Activated CD4-positive, alpha-beta T cell treated with anti-CD3 and anti-CD28 coated beads, Interleukin-10, Interleukin-2, amounts not matched to agents 100 ng/mL and 50 ng/mL, durations not matched to agents 16 hours and 8 hours (primary cell): ENCODE measurements at places on chromosomes 3 and 15.

GRCh38 chr3:55190331-55190730 is 262.5 kb upstream of the LRTM1 start:
- DNase-seq = no peak

DNA sequence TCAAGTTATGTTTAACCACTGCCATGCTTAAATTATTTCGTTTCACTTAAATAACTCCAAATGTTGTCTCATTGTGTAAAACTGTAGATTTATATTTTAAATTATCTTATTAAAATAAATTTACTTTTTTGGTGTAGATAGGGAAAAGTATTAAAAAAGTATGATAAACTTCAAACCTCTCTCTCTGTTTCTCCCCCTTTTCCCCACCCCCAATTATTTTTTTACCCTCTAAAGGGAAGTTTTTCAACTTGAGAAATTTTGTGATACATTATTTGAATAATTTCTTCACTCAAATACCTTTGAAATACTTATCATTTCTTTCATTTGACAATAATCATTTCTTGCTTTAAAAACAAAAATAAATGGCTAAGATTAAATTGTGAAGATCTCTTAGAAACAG is 66.9 kb upstream of the EIF1B start:
- no peak for DNase-seq

DNA sequence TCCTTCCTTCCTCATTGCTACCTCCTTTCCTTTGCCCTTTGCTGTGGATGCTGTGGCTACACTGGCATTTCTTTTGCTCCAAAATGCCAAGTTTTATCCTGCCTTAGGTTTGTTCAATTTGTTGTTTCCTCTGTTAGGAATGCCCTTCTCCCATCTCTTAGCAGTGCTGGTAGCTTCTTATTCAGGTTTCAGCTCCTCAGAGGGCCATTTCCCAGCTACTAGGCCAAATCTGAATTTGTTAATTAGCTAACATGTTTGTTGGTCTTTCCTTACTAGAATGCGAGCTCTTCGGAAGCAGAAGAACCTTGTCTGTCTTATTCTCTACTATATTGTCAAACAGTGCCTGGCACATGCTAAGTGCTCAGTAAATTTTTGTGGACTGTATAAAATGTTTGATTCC is 11.0 kb downstream of the MAPK6 start:
- no peak for DNase-seq

- DNase-seq = no peak
Measured at GRCh38 chr15:47407692-47408091, 309.6 kb upstream of the SEMA6D start.

- DNase-seq = peak; percentile 78
Measured at GRCh38 chr15:66387163-66388042, 691 bp downstream of the MAP2K1 start.

DNA sequence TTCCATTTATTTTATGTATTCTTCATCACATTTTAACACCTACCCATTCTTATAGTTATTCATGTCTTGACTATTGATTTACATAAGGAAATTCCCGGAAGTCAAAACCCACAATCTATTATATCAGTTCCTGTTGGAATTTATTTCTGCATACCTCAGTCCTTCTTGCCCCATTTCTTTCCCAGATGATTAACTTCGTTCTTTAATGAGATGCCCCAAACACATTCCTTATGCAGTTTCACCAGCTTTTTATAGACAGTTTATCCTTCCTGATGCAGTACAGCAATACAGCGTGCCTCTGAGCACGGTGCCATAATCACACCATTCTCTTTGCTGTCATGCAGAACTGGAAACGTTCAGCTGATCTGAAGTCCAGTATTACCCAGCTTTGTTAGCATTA is 175.8 kb upstream of the NANOGP8 start:
- no peak for DNase-seq

DNA sequence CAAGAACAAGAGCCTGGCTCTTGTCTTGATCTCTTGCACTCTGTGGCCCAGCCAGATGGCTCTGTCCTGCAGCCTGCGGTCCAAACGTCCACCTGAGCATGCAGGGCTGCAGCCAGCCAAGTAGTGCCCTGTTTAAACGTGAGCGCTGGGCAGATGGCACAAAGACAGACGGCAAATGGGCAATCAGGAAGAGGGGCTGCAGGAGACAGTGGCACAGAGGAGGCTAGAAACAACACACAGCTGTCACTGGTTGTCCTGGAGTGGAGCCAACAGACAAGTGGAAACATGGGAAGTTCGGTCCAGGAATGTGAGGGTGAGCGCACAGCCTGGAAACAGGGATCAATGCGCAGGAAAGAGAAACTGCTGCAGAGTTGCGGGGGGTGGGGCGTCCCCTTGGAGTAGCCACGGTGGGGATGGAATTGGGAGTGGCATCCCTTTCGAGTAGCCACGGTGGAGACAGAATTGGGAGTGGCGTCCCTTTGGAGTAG is 10.7 kb upstream of the ZXDC start:
- DNase-seq = no peak

DNA sequence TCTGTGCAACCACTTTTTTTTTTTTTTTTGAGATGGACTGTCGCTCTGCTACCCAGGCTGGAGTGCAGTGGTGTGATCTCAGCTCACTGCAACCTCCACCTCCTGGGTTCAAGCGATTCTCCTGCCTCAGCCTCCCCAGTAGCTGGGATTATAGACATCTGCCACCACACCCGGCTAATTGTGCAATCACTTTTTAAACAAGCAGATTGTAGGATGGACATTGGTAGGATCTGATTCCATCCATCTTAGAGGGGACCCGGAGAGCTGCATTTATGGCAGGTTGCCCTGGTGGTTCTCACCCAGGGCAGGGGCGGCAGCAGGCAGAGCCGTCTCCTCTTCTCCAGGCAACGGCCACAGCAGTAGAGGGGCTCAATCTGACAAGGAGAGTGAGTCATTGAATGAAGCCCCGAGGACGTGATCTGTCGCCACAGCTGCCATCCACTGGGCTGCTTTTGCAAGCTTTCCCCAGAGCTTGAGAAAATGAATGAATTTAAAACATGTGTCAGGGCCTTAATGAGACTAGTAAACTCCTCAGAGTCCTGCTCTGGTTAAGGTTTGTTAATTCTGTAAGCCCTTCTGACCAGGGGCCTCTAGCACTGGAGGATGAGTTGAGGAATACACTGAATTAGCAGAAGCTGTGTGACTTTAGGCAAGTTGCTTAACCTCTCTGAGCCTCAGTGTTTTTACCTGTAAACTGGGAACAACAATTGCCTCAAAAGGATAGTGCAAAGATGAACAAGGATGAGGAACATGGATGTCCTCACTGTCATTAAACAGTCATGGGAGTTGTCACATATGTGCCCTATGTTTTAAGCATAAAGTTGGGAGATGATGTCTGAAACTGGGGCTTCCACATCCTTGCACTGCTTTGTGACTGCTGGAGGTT is 129.1 kb downstream of the ASB7 start:
- DNase-seq = no peak

DNA sequence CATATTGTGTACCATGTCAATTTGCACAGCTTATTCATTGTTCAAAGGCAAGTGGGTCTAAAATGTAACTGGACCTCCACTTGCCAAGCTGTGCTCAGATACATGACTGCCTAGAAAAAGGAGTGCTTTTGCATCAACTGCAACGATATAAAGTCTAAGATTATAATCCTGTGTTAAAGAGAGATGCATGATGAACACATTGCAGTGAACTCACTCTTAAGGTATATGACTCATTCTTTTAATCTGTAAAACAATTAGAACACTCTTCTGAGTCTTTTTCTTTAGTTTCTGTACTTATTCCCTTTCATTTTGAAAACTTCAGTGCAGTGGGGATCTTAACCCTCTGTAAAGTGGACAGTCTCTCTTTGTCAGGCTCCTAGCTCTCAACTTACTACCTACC is 982.8 kb downstream of the ROBO1 start:
- DNase-seq = no peak
